Stimulated activated CD4-positive, alpha-beta T cell treated with anti-CD3 and anti-CD28 coated beads, Interleukin-12 subunit alpha, Interleukin-12 subunit beta, amount 100 ng/mL, for 4 hours (primary cell): ENCODE measurements at places on chromosomes 1 and 21.
A peak's percentile ranks its signal among the peaks of the same experiment; 100 is the strongest.

GRCh38 chr21:38438462-38438893 is 59.8 kb downstream of the ERG start:
- DNase-seq, result no peak

GRCh38 chr1:41724248-41724647 is 194.5 kb downstream of the HIVEP3 start:
- no peak for DNase-seq

GRCh38 chr1:239612379-239612778 is 226.0 kb downstream of the CHRM3 start:
- no peak for DNase-seq

DNA sequence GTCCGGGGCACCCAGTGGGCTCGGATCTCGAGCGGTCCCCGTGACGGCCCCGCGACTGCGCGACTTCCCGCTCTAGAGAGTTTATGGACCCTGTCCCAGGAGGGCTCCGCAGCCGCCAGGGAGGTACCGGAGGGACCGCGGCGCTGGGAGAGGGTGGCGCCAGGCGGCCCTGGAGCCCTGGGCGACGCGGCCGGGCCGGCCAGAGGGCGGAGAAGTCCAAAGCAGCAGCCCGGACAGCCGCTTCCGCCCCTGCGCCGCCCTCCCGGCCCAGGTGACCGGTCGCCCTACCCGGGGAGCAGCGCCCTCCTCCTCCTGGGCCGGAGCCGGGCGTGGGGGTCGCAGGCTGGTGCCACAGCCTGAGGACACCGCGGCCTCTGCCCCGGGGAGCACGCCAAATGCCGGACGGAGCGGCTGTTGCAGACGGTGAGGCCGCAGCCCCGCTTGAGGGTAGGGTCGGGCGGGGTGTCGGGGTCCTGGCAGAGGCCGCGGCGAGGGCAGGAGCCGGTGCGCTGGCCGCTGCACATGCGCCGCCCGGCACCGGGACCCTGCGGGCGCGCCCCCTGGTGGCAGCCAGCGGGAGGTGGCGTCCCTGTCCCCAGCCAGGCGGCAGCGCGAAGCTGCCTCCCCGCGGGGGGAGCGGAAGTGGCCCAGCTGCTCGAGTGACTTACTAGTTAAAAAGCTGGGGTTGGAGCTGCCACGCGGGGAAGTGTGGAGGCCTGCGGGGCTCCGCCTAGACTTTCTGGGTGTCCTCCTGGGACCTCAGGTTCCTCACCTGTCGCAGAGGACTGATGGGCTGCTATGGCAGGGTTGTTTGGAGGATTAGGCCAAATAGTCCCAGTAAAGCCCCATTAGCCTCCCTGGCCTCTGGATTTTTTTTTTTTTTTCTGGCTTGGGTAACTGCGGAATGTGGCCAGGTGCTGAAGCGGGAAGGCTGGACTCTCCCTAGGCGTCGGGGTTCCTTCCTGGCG is 20.9 kb upstream of the ZNF678 start:
- peak; percentile 90 for DNase-seq

- DNase-seq, result no peak
Measured at GRCh38 chr1:21935393-21935804, 1.7 kb downstream of the HSPG2 start.

- no peak for DNase-seq
Measured at GRCh38 chr1:214709241-214709640, 106.2 kb downstream of the CENPF start.

GRCh38 chr21:34540206-34540605 is 28.2 kb upstream of the KCNE1 start:
- no peak for DNase-seq

GRCh38 chr1:68585351-68585750 is 88.5 kb upstream of the DEPDC1 start:
- no peak for DNase-seq

- no peak for DNase-seq
Measured at GRCh38 chr1:150695561-150695960, 1.4 kb downstream of the GOLPH3L start.

DNA sequence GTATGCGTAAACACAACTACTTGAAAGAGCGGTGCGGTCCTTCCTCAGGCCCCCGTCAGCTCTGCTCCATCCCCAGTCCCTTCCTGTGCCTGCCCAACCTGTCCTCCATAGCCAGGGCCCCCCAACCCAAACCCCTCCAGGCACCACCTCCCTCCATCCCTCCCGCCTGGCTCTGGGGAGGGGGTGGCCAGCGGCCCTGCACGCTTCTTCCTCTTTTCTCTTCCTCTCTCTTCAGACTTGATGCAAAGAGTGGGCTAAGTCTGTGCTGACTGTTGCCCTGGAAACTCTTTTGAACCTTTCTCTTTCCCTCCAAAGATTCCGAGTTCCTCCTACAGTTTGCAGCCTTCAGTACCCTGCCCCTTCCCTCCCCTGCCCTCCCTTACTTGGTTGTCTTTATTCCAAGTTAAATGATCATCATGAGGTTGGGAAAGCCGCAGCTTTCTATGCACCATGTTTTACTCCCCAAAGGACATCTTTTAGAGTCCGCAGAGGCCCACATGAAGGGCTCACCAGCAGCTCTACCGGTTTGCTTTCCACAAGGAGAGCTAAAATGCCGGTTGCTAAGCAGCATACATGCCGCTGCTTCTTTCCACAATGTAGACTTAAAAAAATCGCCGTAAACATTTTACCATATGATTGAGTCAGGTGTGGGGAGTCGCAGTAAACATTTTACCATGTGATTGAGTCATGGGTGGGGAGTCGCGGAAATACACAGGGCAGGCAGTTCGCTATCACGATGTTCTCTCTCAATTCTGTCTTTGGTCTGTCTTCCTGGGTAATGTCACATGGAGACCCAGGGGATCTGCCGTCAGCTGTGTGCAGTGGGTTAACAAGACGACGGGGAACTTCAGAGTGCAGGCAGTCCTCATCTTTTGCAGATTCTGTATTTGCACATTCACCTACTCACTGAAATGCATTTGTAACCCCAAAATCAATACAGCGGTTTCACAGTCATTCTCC is 525.3 kb downstream of the KIF26B start:
- DNase-seq, result no peak

DNA sequence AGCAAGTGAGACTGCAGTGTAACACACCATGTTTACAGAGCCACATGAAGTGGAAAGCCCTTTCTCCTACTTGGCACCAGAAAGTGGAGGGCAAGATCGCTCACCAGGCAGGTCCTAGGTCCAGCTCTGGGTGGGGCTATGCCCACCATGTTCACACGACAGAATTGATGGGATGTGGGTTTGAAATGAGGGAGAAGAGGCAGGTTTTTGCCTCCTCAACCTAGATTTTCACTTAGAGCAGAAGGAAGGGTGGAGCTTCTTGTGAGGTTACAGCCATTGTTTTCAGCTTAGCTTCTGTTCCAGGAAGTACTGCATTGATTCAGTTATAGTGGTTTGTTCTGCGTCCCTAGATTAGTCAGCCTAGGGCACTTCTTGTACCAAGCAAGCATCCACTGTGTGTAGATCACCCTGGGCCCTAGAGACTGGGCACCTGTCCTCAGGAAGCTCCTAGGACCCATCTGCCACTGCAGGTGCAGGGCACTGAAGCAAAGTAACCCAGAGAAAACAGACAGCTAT is 2.3 kb downstream of the CD53 start:
- DNase-seq, result peak; percentile 25

- no peak for DNase-seq
Measured at GRCh38 chr21:38973552-38973951, 167.8 kb downstream of the ETS2 start.

DNA sequence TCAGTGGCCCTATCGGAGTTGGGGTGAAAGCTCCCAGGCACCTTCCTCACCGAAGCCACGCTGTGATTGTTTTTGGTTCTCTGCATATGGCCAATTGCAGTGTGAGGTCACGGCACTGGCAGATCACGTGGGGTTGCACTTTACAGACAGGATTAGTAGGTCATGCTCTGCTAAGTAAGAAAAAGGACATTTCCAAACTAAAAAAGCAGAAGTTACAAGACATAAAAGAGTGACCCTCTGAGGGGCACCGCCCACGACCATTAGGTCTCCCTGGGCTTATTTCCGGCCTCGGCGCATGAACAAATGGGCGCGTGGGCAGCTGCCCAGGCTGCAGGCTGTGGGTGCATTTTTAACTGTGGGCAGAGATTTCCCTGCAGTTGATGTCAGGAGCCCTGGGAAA is 2.0 kb downstream of the CAPN9 start:
- DNase-seq, result no peak

GRCh38 chr21:36589352-36589971 is 109.5 kb upstream of the SIM2 start:
- DNase-seq, result no peak

- DNase-seq, result no peak
Measured at GRCh38 chr1:4089421-4090175, 189.5 kb upstream of the C1orf174 start.

DNA sequence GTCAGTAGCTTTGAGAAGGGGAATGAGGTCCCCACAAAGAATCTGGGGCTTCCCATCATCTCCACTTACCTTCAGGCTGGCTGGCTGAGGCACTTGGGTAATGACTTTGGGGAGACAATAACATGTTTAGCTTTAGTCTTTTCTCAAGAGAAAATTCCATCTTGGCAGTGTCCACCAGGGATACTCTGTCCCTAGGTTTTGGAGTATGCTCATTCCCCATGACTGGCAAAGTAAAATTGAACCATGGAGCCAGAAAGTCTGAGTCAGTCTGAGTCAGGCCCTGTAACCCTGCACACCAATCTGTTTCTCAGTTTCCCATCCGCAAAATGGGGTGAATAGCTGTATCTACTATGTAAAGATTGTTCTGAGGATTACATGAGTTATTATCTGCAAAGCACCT is 28.2 kb downstream of the RUNX1 start:
- DNase-seq, result no peak

DNA sequence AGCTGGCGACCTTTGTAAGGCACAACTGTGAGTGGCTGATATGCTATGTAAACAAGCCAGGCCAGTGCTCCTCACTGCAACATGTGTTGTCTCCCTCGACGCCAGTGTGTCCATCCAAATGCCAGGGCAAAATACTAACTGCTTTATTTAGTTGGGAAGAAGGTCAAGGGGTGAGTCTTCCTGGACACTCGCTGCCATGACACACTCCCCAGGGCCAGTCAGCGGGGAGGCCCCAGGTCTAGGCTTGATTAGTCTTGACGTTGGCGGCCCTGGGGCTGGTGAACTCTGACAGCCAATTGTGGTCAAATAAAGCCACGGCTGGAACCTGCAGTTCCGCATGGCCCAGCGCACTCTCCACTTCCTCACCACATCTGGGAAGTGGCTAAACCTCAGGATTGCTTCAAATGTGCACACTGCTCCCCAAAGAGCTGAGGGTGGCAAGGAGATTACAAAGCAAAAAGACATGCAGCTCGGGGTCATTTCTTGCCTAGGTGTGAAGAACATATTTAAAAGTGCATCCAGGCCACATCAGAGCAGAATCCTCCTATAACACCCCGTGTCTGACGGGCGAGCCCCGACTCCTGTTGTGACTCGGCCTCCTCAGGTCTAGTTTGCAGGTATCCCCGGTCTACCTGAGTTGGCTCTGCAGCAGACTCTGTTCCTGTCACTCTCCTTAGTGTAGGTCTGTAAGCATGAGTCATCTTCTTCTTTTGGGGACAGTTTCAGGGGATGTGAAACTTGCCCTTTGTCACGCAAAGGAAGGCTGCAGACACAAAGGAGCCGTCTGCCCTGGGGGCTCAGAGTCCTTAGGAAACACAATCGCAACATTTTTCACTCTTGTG is 183.5 kb downstream of the RUNX1 start:
- DNase-seq, result peak; percentile 38

DNA sequence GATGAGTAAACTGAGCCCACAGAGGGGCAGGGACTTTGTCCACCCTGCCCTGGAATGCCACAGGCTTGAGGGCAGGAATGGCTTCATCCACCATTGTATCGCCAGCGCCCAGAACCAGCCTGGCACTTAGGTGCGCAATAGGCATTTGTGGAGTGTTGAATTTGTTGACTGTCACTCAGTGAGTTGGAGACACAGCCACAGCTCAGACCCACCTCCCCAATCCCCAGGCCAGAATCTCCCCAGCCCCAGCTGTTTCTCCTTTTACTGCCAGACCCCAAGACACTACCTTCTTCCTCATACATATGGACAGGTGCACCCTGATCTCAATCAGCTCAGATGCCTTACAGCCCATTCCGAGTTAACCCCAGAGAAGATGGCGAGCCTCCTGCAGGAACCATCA is 674.5 kb downstream of the MATN1 start:
- DNase-seq, result no peak

DNA sequence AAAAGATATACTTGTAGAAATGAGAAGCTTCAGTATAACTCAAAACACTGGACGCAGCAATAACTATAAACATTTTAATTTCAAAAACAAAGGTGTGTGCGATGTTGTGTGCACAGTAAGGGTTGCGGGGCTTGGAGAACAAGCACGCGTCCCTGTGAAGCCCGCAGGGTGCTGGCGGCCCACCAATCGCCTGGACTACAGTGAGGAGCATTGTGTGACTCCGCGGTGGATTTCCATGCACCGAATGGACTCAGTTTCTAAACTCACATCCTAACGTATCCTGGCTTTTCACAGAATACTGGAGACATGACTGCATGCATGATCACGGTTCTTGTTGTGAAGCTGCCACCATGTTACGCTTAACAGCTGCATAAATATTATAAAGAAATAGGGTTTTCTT is 33.0 kb downstream of the NTPCR start:
- no peak for DNase-seq

DNA sequence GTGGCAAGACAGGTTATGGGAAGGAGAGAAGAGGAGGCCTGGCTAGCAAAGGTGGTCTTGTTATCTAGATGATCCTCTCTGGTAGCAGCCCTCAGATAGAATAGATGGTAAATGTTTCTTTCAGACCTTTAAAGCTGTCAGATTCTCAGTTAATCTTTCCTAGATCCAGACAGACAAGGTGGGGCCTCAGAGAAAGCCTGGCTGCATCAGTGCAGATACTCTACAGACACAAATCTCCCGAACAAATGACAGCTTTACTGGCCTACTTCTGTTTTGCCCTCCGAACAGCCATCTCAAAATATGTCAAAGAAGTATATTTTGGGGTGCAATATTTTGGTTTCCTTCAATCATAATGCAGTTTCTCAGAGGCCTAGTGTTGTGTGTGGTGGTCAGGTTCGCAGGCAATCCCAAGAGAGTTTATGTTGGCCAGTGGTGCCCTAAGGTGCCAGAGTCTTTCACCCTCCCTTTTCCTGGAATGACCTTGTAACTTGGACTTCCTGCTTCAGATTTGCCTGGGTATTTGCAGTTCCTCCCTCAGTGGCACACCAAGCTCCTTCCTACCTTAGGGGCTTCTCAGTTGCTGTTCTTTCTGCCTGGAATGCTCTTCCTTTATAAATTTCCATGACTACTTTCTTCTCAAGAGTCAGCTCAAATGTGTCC is 7.0 kb downstream of the LRRC8B start:
- DNase-seq, result no peak

DNA sequence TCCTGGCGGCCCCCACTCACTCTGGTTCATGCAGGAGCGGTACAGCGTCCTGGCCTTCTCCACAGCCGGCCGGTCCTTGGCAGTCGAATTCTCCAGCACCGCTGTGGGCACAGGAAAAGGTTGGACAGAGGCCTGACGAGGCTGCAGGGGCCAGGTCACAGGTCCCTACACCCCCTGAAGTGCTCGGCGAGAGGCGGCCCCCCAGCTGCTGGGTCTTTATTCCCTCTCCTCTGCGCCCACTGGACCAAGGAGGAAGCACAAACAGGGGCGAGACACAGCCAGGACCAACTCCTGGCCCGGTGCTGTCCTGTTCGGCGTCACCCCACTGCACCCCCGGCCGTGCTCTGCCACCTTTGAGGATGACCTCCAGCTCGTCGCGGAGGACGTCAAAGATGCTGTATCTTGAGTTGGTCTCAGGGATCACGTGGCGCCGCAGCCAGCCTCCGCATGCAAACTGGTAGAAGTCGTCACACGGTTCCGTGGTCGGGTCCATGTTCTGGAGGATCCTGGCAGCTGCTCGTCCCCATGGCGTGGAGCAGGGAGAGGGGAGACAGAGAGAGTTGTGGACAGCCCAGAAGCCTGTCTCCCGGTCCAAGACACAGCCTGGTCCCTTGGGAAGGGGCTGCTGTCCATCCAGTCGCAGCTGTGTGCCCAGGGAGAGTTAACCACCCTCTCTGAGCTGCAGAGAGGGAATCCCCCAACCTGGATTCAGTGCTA is 22.9 kb downstream of the PRXL2B start:
- no peak for DNase-seq
